ENCODE measurements at places on chromosomes 16 and 17.

DNA sequence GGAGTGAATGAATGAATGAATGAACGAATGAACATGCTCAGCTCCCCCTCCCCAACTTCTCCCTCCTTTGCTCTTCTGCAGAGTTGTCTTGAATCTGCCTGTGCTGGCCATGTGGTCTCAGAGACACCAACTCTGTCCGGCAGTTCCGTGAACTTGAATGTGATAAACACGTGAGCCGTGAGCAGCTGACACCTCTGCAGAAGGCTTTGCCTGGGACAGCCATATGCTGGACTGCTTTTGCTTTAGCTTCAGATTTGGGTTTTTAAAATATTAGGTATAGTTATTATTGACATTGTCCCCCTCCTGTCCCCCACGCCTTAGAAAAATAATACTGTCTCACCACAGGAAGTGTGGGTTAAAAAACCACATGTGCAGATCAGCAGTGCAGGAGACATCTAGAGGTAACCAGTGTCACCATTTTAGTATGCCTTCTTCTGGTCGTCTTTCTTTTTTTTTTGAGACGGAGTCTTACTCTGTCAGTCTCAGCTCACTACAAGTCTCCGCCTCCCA, 83.8 kb downstream of the ABCC1 start:
- no peak for DNase-seq

- no peak for DNase-seq
Observed at GRCh38 chr17:14741491-14741890, 440.6 kb downstream of the HS3ST3B1 start.

GRCh38 chr16:73199214-73199613, 151.3 kb upstream of the ZFHX3 start:
- DNase-seq: no peak

GRCh38 chr16:20851601-20852000, 45.3 kb downstream of the REXO5 start:
- no peak for DNase-seq

DNA sequence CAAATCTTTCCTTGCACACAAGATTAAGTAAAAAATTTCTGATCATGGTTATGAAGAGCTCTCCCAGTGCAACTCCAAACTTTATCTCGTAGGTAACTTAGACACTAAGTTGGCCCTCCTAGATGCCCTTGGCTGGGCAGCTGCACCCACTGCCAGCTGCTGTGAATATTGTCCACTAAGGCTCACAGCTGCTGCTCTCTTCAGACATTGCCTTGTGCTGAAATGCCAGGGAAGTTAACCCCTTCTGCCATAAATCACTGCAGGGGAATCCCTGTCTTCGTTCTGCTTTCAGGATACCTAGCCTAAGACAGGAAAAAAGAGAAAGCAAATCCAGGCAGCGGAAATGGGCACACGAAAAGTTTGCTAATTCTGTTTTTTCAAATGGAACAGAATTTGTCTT, 106.4 kb downstream of the IRX5 start:
- DNase-seq: no peak

GRCh38 chr17:56172517-56172982, 19.3 kb downstream of the ANKFN1 start:
- DNase-seq: no peak

DNA sequence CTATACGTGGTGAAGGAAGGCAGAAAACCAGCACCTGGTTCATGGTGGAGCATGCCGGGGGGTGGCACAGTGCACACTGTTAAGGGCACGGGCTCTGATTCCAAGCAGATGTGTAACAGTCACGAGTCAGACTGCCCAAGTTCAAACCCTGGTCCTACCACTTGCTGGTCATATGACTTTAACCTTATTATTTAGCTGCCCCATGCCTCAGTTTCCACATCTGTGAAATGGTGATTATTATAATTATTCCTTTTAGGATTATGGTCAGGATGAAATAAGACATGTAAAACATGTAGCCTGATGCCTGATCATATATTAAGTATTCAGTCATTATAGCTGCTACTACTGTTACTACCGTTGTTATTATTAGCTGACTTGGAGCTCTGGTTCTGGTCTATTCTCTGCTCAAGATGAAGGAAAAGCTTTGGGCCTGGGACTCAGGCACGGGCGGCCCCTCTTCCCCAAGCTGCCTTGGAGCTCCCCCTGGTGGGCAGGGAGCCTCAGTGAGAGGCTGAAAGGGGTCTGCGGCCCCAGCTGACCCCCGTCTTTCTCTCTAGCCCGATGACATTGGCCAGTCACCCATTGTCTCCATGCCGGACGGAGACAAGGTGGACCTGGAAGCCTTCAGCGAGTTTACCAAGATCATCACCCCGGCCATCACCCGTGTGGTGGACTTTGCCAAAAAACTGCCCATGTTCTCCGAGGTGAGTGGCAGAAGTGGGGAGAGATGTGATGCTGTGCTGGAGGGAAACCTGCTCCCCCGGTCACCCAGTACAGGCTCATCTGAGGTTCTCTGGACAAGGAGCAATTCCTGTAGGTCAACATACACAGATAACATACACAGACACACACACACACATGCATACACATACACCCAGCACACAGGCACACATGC, 14.0 kb downstream of the NR1D1 start:
- DNase-seq: no peak

GRCh38 chr16:29770250-29770929, 7.7 kb upstream of the ZG16 start:
- DNase-seq: no peak

DNA sequence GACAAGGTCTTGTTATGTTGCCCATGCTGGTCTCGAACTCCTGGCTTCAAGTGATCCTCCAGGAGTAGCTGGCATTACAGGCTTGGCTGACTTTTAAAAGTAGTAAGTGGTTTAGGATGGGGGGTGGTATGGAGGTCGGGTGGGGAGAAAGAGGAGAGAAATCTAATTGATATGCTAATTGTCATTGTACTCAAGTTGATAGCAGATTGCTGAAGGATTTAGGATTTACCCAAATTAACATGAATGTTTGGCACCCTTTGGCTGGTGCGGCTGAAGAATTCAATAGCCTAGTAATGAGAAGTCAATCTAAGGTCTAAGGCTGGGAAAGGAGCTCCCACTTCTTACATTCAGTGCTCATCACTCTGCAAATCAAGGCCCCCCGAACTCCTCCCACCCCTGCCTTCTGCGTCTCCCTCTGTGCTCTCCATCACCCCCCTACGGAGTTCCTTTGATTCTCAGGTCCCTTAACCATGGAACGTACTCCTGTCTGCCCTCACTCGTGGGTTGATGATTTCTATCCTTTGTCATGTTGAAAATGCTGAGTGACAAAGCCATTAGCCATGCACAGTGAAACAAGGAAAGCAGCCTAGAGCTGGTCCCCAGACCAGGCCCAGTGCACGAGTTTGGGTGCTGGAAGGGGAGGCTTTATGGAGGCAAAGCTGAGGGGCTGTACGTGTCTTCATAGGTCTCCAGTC, 17.3 kb downstream of the CDH13 start:
- DNase-seq: no peak

DNA sequence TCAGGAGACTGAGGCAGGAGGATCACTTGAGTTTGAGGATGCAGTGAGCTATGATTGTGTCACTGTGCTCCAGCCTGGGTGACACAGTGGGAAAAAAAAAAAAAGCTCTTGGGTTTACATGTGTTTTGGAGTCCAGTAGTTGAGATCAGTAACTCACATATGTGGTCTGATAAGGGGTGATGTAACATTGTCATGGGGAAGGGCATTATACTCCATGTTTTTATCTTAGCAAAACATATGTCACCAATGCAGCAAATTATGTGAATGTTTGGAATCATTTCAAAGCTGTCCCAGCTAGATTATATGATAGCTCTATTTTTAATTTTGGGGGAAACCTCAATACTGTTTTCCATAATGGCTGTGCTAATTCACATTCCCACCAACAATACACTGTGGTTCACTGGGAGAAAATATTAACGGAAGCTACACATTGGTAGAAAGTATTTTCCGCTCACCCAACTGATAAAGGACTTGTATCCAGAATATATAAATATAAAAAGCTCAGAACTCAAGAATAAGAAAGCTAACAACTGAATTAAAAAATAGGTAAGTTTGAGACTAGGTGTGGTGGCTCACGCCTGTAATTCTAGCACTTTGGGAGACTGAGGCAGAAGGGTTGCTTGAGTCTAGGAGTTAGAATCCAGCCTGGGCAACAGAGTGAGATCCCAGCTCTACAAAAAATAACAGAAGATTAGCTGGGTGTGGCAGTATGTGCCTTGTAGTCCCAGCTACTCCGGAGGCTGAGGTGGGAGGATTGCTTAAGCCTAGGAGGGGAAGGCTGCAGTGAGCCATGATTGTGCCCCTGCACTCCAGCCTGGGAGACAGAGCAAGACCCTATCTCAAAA, 224.1 kb upstream of the TBX2 start:
- DNase-seq: no peak

DNA sequence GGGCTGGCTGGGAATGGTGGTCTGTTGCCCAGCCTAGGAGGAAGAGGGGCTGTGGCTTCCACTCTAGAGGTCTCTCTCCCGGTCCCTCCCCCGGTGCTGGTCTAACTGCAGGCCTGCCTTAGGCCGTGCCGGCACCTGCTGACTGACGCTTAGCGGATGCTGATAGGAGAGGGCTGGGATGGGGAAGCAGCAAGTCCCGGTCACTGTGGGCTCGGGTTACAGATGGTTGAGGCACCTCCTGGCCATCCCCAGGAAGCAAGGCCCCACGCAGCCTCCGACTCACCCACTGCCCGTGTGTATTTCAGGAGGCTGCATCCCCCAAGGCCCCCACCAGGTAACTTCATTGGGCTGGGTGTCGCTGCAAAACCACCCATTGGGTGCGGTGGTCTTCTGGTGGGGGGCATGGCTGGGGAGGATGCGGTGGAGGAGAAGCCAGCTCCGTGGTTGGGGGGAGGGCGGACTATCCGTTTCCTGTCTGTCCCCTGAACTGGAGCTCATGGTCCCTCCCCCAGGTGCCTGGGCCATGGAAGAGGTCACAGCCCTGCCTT, 278.9 kb downstream of the SEC14L1 start:
- no peak for DNase-seq

Measured in stimulated activated CD8-positive, alpha-beta memory T cell treated with anti-CD3 and anti-CD28 coated beads, Interleukin-2, amount 100 ng/mL, for 1 hour (primary cell).